ENCODE measurements at places on chromosomes 12 and 14. TPM values are rescaled to one million over a fixed set of nuclear protein-coding genes. Genes with fewer than 3 reads are reported as not detected.

MYH6 gene
- 0.17 TPM for polyA plus RNA-seq

LRP1-AS gene
- not detected for polyA plus RNA-seq

AKAP5 gene
- polyA plus RNA-seq, result 5.9 TPM

OR4E2 gene
- polyA plus RNA-seq, result not detected

SLC17A8 gene
- polyA plus RNA-seq, result 0.25 TPM

MYF5 gene
- not detected for polyA plus RNA-seq
